CD4-positive, alpha-beta T cell treated with Interferon alpha-2 for 1 hour (primary cell): ENCODE measurements at places on chromosomes 4 and X.

- DNase-seq: no peak
Measured at GRCh38 chrX:97168646-97169045, 284.9 kb downstream of the RPA4 start.

DNA sequence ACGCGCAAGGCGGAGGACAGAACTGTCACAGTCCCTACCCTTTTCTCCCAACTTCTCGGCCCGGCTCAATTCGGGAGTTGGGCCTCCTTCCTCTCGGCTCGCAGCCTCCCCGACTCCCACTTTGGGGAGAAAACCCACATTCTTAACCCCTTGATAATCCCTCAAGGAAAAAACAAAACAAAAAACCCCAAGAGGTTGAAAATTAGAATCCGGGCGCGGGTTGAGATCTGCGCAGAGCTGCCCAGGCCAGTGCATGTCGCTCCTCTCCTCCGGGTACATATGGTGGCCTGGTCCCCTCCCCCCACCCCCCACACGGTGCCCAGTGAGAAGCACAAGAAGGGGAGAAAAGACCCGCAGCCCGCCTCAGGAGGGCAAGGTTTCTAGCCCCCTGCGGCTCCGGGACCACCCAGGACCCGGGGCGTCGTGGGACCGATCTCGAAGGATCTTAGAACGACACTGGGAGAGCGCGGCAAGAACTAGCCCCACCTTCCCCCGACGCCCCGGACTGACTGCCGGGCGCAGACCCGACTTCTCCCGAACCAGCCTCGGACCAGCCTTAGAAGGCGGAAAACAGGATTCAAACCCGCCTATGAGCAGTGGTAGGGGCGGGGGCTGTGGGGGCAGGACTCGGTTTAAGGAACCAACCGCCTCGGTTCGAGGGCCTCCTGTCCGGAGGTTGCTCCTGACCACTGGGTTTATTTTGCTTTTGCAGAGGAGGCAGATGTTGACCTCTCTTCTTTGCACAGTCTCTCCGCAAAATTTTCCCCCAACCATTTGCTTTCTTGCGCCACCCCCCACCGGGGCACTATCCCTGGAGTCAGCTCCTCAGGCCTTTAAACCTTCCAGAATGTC, 2.5 kb upstream of the PDGFRA start:
- DNase-seq: no peak

DNA sequence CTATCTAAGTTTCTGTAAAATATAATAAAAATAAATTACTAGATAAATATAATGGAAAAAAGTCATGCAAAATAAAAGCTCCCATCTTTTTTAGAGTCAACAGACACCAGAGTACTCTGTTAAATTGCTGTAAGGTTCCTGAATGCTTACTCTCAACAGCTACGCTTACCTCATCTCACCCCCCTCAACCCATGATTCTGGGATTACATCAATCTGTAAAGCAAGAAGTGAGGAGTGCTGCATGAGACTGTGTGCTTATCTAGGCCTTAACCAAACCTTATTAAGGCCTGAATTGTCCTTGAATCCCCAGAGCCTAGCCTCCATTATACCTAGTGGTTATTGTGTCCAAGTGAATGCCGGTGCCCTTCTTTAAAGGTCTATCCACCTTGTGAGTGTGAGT, 735.8 kb downstream of the RPA4 start:
- DNase-seq: no peak

DNA sequence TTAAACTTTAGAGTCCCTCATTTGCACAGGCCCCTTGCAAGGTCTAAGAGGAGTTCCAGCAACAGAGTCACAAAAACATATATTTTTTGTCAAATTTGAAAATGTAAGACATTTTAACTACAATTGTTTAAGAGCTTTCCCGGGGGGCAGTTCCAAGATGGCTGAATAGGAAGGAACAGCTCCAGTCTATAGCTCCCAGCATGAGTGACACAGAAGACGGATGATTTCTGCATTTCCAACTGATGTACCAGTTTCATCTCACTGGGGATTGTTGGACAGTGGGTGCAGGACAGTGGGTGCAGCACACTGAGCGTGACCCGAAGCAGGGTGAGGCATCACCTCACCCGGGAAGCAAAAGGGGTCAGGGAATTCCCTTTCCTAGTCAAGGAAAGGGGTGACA, 71.4 kb upstream of the NMU start:
- DNase-seq: no peak

- DNase-seq: no peak
Measured at GRCh38 chr4:3473181-3473950, 10.3 kb downstream of the DOK7 start.

- no peak for DNase-seq
Measured at GRCh38 chr4:150972592-150972991, 42.5 kb downstream of the LRBA start.
